HL-60 (cell line): ENCODE measurements at places on chromosomes 13 and 19.

DNA sequence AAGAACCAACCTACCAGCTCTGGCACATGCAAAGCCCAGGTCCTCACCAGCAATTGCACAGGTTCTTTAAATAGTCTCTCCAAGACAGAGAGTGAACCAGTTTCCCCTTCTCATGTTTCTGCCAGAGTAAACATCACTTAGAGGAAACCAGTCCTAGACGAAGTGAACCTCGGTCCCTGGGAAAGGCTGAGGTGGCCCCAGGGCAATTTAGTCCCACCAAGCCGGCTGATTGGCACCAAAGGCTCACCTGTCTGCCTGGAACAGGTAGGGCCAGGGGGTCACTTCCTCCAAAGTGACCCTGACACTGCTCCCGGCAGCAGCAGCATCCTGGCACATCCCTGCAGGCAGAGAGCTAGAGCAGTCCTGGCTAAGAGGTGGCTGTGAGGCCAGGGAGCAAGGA, 122.9 kb upstream of the ZNF507 start:
- DNase-seq, result no peak

GRCh38 chr19:36605877-36606478, 865 bp downstream of the ZNF382 start:
- DNase-seq, result peak; percentile 22

DNA sequence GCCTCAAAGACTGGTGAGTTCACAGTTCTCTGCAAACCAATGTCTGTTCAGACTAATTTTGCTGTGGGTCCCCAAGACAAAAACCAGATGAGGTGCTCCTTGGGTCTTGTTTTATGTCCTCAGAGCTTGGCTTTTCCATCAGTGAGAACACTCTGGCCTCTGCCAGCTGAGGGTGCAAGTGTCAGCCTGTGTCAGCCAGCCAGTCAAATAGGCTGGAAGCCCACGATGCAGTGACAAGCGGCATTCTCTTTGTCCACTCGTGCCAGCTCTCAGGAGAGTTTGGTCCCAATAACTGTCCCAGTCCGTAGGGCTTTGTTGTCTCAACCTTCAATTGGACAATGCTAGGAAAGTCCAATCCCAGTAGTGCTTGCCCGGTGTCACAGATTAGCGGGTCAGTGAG, 9.4 kb upstream of the AKT2 start:
- no peak for DNase-seq

DNA sequence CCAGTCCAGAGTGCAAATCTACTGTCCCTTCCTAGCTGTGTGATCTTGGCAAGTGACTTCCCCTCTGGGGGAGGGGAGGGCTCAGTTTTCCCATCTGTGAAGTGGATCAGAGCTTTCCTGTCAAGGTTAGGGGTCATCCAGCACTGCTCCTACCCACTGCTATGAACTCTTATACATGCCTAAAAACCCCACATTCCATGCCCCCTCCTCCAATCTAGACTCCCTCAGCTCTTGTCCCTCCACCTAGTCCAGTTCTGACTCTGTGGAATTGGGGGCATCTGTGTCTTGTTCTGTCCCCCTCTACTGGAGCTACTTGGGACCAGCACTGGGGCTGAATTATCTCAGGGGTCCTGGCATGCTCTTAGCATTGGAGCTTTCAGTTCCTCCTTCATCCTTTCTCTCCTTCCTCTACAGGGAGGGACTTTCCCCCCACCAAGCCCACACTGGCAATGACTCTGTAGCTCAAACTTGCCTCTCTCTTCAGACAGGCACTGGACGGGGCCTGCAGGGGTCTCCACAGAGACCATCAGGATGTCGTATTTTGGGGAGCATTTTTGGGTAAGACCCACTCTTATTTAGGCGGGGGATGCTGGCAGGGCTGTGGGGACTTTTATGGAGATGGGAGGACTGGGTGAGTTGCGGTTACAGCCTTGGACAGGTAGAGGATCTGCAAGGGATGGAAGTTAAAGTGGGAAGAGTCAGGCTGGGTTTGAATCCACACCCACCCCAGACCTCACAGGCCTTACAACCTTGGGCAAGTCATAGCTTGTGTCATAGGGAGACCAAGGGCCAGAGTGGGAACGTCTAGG, 3.6 kb downstream of the FCHO1 start:
- DNase-seq, result no peak

DNA sequence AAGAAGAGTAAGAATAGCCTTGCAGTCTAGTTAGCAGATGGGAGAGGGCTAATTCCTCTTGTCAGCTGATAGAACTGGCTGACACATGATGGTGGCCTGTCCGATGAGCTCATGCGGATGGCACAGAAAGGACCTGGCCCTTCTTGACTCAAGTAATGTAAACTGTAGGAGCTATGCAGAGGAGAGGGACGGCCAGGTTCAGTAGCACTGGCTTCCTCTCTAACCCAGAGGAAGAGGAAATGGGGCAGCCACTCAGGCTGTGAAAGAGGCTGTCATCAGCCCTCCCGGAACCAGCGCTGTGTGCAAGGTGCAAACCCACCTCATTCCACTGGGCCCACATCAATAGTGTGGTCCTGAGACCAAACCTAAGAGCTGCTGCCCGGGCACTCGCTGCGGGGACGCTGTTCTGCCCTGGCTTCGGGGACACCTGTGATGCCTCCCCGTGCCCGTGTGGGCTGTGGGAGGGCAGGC, 30.8 kb upstream of the USE1 start:
- no peak for DNase-seq

GRCh38 chr19:50341091-50341564, 12.0 kb upstream of the KCNC3 start:
- DNase-seq, result peak; percentile 79

GRCh38 chr19:16821081-16821480, 8.1 kb upstream of the SIN3B start:
- no peak for DNase-seq
